Stimulated activated CD8-positive, alpha-beta memory T cell treated with anti-CD3 and anti-CD28 coated beads, Interleukin-2, amount 100 ng/mL, for 1 hour (primary cell): ENCODE measurements at places on chromosomes 4 and X.

GRCh38 chrX:137926090-137926489 is 360.2 kb downstream of the ZIC3 start:
- DNase-seq = no peak

GRCh38 chr4:89055157-89056080 is 1.6 kb downstream of the FAM13A start:
- DNase-seq = no peak

DNA sequence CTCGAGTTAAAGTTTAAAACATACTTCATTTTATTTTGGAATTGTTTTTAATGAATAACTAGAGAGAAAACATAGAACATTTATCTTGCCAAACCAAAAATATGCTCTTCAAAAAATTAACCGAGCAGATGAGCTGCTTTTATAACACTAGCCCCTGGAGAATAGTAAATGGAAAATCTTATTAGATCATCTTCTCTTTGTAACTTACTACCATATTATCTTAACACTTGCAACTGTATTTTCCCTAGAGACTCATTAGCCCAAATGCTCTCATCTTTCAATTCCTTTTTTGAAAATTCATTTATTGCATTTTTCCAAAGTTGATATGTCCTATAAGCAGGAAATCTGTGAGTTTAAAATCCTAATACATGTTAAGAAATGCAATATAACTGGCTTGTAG is 143.3 kb downstream of the CAMK2D start:
- no peak for DNase-seq

GRCh38 chrX:1119275-1119674 is 93.2 kb downstream of the CRLF2 start:
- DNase-seq = no peak

GRCh38 chrX:44775726-44776125 is 68.1 kb upstream of the DUSP21 start:
- DNase-seq = no peak

DNA sequence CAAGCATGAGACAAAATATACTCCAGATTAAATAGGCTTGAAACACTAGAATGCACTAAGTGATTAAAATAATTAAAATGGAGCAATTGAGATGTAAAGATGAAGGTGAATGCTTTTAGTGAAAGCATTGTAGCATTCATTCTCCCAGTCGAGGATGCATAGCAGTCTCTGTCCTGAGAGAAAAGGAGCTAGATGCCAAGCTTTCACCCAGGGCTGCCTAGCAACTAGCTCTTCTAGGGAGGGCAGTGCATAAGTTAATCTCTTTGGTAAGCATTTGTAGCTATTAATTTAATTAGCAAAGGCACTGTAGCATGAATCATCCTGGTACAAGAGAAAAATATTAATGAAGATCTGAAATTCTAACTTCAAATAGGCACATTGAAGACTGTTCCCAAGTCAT is 1014.8 kb downstream of the C4orf33 start:
- no peak for DNase-seq

DNA sequence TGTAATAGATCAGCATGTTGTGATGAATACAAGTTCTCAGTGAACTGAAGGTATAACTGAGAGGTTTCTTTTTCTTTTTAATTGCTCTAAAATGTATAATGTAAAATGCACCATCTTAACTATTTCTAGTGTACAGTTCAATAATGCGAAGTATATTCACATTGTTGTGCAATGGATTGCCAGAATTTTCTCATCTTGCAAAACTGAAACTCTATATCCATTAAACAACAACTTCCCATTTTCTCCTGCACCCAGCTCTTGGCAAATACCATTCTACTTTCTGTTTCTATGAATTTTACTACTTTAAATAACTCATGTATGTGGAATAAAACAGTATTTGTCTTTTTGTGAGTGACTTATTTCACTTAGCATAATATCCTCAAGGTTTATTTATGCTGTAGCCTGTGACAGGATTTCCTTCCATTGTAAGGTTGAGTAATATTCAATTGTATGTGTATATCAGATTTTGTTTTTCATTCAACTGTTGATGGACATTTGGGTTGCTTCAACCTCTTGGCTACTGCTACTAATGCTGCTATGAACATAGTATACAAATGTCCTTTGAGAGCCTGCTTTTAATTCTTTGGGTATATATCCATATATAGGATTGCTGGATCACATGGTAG is 53.5 kb upstream of the NPFFR2 start:
- DNase-seq = no peak

DNA sequence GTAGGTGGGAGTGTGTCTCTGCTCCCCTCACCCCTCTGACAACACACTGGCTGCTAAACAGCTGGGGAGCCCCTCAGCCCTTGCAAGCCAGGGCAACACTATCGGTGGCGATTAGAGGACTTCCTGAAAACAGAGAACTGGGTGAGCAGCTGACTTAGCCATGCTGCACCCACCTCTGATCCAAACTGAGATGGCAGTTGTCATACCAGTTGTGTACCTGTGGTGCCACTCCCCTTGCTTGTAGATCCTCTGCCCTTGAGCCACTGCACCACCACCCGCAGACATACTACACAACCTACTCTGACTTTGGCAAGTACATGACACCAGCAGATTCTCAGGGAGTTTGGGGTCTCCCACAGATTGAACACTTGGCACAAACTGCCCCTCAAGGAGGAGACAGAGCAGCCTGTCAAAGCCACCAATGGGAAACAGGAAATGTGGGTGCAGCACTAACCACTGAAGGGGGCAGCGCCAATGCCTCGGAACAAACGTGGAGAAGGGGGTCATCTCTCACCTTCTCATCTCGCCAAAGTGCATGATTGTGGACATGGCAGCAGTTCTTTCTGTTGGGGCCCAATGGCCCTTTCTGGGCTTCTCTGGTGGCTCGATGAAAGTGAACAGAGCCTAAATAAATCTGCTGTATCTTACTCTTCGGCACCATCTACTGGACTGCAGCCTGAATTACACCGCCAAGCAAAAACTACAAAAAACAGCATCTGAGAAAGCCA is 119.8 kb downstream of the NEK1 start:
- no peak for DNase-seq

DNA sequence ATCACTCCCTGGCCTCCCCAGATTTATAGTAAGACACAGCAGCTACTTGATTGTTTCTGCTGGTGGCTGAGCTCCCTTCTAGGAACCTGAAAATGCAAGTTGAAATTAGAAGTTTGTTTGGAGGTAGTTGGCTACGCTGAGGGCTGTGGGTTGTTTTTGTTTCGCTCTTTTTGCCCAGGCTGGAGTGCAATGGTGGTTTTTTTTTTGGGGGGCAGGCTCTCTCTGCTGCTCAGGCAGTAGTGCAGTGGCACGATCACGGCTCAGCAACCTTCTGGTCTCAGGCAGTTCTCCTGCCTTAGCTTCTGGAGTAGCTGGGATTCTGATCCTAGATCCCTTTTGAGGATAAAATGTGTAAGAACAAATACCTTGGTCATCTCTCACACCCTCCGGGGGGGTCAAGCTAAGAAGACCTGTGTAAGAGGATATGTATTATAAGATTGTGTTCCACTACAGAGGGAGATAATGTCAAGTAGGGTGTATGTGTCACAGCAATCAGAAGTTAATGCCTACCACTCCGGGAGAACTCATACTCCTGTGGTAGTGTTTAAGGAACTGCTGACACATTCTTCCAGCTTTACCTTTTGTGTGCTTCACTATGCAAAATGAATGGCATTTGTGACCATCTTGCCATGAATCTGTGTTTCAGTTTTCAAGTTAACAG is 9.7 kb downstream of the JADE1 start:
- DNase-seq = no peak

DNA sequence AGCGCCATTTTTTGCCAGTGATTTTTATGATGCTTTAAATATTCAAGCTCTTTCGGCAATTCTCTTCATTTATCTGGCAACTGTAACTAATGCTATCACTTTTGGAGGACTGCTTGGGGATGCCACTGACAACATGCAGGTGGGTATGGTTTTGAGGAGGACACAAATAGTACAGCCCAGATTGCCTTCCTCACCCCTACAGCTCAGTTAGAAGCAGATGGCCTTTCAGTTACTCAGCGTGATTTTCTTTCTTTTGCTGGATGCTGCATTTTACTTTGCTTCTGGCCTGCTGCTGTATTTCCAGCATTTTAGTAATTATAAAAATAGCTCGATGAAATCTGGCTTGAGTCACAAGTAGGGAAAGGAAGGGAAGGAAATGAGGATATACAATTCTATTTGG is 114.7 kb downstream of the SLC4A4 start:
- no peak for DNase-seq

DNA sequence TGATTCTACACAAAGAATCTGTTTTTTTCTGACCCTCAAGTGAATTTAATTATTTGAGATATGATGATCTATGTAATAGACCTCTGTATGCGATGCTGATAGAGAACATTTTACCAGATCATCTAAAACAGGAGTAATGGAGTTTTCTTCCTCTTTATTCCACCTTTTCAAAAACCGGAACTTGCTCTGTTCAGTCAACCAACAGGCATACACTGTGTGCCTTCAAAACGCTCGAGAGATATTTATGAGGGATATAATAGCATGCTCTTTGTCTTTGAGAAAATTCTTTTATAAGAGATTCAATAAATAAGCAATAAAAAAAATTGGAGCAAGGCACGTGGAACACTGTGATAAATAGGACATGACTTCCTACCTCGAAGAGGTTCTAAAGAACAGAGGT is 2.0 kb downstream of the NYX start:
- no peak for DNase-seq

GRCh38 chr4:94965852-94966251 is 208.1 kb downstream of the BMPR1B start:
- DNase-seq = no peak
